Psoas muscle (tissue), 8 donors: ENCODE measurements at places on chromosomes 3 and 15. TPM values are rescaled to one million over a fixed set of nuclear protein-coding genes. Genes with fewer than 3 reads are reported as not detected.

Gene PP2D1
- not detected for total RNA-seq

DNA sequence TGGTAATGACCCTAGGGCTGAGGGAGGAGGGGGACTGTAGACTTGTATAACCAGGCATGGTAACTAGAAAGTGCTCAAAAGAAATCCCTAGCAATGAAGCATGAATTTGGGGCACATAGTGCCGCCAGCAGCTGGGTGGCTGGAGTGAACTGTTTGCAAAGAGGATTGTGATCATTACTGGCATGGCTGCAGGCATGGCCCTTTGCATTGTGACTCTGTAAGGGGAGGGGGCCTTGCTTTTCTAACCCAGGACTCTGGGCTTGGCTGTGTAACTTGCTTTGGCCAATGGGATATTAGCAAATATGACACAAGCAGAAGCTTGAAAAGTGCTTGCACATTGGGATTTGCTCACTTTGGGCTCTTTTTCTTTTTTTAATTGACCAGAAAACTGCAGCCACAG, 112.5 kb upstream of the RAD18 start:
- no peak overlapping the region for H3K27ac ChIP-seq
- H3K27me3 ChIP-seq, result no peaks in the 10 kb centered on the region
- DNase-seq, result no peak
- no peaks in the 10 kb centered on the region for H3K4me1 ChIP-seq
- no peak overlapping the region for H3K4me3 ChIP-seq

DNA sequence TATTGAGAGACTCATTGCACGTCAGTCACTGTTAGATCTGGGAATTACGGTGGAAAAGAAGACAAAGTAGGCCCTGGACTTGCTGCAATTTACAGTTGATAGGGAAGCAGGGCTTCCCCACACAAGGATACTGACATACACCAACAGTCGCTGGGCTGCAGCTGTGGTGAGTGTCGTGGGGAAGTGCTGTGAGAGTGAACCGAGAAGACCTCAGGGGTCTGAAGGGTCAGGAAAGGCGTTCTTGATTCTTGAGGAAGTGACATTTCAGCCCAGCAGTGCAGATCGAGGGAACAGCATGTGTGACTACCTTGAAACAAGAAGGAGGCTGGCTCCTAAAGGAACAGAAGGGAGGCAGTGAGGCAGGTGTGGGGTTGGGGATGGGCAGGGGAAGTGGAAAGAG, 22.5 kb downstream of the MYZAP start:
- peaks cover 5% of the 10 kb centered on the region for H3K4me1 ChIP-seq
- H3K4me3 ChIP-seq, result no peak overlapping the region
- DNase-seq, result no peak
- H3K27ac ChIP-seq, result no peak overlapping the region

GRCh38 chr15:25783607-25784540, 79.3 kb downstream of the ATP10A start:
- DNase-seq, result no peak
- H3K36me3 ChIP-seq, result no peaks in the 10 kb centered on the region
- H3K27me3 ChIP-seq, result no peaks in the 10 kb centered on the region
- H3K4me1 ChIP-seq, result no peaks in the 10 kb centered on the region
- H3K27ac ChIP-seq, result no peak overlapping the region
